SHP77 (cell line): ENCODE measurements at places on chromosomes 3 and 15.

GRCh38 chr15:82100111-82100929 is 54.5 kb upstream of the MEX3B start:
- DNase-seq, result no peak

GRCh38 chr3:99246010-99246654 is 344.6 kb upstream of the DCBLD2 start:
- no peak for DNase-seq

DNA sequence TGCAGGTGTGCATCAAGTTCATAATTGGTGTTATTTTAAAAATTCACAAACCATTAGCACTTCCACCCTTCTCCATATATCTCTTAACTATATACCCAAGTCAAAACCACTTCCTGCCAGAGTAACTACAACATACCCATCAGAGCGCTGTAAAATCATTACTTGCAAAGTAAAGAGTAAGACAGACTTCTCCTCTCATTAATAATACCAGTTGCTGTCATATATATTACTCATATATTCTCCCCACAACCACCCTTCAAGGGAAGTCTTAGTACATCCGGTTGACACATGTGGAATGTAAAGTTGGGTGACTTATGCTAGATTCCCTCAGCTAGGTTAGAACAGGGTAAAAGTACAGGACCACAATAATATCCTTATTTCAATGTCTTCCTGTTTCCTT is 5.6 kb downstream of the TERC start:
- no peak for DNase-seq

GRCh38 chr3:66803206-66803605 is 194.9 kb upstream of the KBTBD8 start:
- DNase-seq, result peak; percentile 18

- DNase-seq, result no peak
These were observed 18.3 kb downstream of the OSTN start for GRCh38 chr3:191217301-191217700.

- no peak for DNase-seq
These were observed 21.5 kb downstream of the ALCAM start for GRCh38 chr3:105388176-105388575.

DNA sequence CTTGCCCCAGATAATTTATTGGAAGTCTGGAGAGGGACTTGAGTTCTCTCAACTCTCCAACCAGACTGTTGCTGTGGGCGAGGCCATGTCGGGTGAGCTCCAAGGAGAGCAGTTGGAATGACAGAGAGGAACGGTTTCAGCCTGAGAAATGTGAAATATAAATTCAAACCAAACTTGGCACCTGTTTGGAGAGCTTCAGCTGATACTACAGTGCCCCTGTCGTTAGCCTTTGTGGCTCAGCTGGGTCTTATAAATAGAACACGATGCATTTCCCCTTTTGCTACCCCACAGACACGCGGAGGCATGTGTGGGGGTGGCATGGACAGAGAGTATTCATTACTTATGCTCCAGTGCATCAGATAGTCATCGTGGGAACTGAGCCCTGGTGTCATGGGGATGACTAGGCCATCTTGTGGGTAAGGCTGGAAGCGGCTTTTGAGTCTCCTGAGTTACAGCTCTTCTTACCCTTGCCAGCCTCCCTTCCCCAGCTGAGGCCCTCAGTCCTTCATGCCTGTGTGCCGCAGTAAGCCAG is 15.6 kb downstream of the SMAD3 start:
- no peak for DNase-seq

- DNase-seq, result no peak
These were observed 40.1 kb upstream of the PSMD6 start for GRCh38 chr3:64063207-64063982.

DNA sequence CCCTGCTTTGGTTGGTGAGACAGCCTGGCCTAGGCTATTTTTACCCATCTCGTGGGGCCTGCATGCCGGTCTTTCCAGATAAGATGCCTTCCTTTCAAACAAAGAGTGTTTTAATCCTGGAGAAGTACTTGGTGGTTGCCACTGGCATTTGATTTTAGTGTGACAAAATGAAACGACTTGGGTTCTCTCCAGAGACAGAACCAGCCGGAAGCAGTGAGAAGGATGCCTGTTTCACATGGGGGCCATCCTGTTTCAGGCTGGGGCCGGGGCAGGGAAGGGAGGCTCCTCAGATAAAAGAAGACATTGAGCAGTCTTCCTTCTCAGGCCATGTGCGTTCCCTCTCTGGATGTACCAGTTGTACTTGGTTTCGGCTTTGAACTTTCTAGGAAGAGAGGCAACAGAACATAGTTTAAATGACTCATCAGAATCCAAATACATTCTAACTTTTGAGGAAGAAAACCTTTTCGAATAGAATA is 74.9 kb downstream of the TOP2B start:
- no peak for DNase-seq

GRCh38 chr3:144429719-144430121 is 458.1 kb downstream of the DIPK2A start:
- no peak for DNase-seq

DNA sequence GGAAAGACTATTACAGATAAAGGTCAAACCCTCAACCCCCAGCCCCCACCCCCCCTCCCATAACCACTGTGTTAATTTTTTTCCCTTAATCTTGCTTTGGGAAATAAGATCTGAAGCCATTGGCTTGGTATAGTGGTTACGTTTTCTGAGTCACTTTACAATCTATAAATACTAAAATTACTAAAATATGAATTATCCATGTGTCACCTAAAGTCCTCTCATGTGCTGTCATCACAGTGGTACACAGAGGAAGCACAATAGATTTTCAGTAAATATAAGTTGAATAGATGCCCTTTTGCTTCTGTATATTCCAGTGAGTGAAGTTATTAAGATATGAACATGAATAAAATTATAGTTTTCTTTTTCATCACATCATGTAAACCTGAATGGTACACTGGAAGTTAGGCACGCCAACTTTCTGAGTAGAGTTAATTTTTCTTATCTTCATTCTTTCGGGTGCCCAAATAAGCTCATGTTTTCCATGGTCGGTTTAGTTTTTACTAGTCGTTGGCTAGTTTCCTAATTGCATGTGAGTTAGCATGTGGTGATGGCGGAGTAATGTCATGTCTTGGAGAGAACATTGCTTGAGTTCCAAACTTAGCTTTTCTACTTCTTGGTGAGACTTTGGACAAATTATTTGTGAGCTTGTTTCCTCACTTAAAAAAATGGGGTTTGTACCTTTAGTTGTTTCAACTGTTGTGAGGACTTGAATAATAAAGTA is 11.5 kb downstream of the PPP4R2 start:
- DNase-seq, result no peak

DNA sequence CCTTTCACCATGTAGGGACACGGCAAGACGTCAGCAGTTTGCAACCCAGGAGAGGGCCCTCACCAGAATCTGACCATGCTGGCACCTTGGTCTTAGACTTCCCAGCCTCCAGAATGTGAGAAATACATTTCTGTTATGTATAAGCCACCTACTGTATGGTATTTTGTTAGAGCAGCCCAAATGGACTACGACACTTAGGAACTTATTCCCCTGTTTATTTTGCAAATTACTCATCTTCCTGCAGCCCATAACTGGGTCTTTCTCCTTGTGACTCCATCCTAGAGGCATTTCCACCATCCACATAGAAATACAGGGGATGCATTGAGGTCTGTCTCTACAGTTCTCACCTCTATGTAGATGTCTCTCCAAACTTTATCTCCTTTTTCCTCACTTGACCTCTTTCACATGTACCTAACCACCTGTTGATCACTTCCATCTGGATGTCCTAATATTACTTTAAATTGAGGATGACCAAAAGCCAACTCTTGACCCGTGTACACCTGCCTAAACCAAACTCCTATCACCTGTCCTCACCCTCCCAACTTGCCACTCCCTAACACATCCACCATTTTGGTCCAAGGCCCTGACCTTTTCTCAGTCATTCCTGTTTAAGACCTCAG is 406.0 kb upstream of the WNT5A start:
- DNase-seq, result no peak

DNA sequence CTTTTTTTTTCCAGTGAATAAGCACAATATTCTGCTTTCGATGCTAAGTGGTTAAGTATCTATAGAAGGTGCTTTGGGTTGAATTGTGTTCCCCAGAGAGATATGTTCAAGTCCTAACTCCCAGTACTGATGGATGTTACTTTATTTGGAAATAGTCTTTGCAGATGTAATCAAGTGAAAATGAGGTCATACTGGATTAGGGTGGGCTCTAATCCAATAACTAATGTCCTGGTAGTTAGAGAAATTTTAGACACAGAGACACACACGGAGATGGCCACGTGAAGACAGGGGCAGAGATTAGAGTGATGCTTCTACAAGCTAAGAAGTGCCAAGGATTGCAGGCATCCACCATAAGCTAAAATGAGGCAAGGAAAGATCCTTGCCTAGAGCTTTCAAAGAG is 662.3 kb downstream of the NAALADL2 start:
- DNase-seq, result no peak

- no peak for DNase-seq
These were observed 1.7 kb upstream of the SLC2A2 start for GRCh38 chr3:171028025-171028778.

DNA sequence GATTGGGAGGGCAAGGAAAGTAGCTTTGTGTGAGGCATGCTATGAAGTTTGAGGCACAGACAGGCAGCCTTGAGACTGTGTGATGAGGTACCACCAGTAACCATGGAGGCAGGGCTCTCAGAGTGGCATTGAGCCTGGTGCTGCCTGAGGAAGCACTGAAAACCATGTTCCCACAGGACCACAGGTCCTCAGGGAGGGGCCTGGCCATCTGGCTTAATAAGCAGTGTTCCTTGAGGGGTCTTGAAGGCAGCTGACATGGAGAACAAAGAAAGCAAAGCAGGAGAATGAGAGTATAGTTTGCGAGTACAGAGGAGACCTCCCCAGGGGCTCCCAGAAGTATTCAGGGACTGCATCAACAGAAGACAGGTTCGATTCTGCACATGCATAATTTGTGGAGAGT is 346.6 kb downstream of the EPHB1 start:
- no peak for DNase-seq

- DNase-seq, result no peak
These were observed 607.2 kb downstream of the OTOL1 start for GRCh38 chr3:162103808-162104207.

- DNase-seq, result no peak
These were observed 38.8 kb upstream of the B3GNT5 start for GRCh38 chr3:183214277-183214612.

DNA sequence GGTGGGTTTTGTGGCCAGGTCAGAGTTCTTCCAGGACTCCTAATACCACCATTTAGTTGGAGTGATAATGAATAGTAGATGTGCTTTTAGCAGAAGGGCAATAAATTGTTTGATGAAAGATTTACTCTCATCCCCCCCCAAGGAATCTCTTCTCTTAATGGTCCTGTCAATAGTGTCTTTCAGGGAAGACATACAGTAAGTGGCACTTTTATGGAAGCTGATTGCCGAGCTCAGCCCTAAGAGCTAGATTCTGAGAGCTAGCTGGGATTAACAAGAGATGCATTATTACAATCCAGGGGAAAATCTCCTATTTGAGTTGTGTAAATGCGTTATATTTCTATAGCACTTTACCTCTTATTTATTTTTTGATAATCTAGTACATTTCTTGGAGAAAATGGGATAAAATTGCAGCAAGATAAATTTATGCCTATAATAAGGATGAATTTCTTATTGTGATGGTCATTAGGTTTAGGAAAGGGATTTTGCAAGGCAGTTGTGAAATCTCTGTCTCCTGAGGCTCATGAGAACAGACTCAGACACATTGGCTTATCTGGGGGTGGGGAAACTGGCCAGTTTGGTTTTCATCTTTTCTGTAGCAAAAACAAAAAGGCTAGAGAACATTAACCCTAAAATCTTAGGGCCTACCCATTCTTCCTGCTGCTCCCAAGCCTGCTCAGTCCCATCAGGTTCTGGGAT is 41.6 kb upstream of the CLSTN2 start:
- no peak for DNase-seq

DNA sequence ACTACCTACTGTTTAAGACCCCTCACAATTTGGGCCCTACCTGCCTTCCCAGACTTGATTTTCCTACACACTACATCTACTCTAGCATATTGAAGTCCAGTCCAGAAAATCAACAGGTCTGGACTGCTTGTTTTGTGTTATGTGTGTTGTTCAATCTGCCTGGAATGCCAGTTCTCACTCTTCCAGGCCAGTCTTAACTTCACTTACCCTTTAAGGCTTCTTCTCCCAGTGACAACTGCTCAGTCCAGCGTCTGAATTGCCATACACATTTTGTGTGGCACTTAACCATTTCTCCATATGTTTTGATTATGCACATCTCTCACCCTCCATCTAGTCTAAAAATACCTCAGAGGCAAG is 1.1 kb downstream of the TICRR start:
- no peak for DNase-seq

- DNase-seq, result no peak
These were observed 1.9 kb upstream of the ICE2 start for GRCh38 chr15:60480888-60481287.

DNA sequence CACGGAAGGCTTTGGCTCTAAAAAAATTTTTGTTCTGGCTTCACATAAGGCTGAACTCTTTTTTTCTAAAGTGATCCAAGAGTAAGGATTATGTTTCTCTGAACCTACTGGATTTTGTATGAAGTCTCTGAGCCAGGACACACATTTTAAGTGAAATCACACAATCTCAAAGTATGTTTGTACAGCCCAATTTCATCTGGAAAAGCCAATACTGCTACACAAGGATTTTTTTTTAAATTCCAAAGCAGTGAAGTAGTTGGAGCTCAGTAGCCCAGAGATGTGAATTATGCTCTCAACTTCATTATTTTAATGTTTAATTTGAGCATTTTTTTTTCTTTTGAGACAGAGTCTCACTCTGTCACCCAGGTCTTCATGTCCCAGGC is 243.9 kb downstream of the FAM43A start:
- DNase-seq, result no peak

- DNase-seq, result no peak
These were observed 337.2 kb downstream of the ZBTB20 start for GRCh38 chr3:114809668-114810413.

DNA sequence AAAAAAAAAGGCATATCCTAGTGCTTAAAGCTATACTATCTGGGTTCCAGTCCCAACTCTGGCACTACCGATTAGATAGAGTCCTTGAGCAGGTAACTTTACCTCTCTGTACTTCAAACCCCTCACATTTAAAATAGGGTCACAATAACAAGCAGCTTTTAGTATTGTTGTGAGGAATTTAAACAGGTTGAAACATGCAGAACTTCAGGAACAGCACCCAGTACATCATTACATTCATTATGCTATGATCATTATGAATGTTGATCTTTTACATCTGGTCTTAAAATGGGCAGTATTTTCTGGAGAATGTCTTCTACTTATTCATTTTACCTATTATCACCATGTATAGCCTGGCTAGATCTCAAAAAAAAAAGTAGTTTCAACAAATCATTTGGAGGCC is 176.1 kb upstream of the CCDC54 start:
- DNase-seq, result no peak

GRCh38 chr15:56737791-56738190 is 4.5 kb upstream of the ZNF280D start:
- DNase-seq, result no peak

DNA sequence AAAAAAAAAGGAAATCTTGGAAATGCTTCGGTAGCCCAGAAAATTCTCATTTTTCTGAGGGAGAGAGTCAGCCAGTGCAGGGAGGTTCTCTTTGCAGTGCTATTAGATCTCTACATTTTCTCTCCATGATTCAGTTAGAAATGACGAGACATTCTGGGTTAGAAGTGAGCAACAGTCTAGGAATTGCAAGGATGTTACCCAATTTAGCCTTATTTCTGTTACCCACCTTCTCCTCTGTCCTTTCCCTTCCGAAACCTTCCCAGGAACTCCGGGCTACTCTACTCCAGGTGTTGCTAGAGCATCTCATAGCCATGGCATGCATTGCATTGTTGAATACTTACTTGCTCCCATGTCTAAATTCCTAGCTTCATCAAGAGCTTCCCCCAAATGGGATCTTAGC is 106.8 kb downstream of the EDEM1 start:
- no peak for DNase-seq

- no peak for DNase-seq
These were observed 77.5 kb upstream of the STRIT1 start for GRCh38 chr3:155370764-155371503.
